ENCODE measurements at places on chromosomes 16 and 17.

GRCh38 chr17:28480799-28481571 lies 7.5 kb downstream of the SLC13A2 start:
- no peak for DNase-seq

- DNase-seq = no peak
Observed at GRCh38 chr17:67571478-67571877, 146.3 kb upstream of the NOL11 start.

DNA sequence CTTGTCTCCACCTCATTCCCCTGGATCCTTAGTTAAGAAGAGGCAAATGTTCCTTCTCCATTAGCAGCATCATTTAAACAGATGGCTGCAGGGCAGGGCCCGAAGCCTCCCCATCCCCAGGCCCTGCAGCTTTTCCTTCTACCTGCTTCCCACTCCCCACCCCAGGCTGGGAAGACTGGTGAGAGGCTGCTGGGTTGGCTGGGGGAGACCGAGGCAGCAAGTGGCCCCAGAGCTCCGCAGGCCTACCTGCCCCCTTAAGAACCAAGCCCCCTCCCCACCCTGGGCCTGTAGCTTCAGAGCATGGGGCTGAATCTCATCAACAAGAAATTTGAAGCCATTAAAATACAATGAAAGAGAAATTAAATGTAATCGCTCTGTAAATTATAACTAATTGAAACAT lies 22.1 kb upstream of the RPL38 start:
- DNase-seq = no peak

DNA sequence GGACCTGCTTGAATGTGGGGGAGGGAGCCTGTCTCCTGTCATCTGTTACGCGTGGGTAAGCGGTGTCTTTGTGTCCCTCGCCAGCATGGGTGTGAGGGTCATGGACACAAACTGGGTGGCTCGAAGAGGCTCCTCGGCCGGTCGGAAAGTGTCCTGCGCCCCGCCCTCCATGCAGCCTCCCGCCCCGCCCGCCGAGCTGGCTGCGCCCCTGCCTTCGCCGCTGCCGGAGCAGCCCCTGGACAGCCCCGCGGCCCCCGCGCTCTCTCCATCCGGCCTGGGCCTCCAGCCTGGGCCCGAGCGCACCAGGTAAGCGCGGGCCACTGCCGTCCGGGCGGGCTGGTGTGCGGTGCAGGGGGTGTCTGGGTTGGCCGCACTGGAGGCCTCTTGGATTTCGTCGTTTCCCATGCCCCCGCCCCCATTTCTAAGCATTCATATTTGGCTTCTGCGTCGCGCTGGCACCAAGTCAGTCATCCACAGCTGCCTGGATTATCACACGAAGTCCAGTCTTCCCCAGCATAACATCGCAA lies 43.8 kb downstream of the ELAC2 start:
- DNase-seq = no peak

GRCh38 chr17:75300280-75300679 lies 11.0 kb upstream of the SLC25A19 start:
- no peak for DNase-seq

DNA sequence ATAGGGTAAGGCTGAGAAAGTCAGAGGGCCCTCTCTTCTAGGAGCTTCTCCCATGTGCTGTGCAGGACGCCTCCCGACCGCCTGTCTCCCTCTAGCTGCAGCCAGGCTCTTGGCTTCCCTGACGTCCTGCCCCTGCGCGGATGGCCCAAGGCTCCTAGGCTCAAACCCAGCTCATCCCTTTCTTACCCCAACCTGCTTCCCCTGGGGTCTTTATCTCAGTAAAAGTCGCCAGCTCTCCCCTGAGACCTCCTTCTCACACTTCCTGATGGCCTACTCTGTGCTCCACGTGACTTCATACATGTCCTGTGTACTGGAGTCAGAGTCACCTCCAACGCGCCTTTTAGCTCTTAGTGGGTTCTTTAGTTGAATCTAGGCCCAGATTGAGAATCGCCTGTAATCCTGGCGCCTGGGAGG lies 1.1 kb upstream of the ZNF747 start:
- peak; percentile 76 for DNase-seq

- DNase-seq = peak; percentile 31
Observed at GRCh38 chr17:66369830-66370229, 67.4 kb downstream of the PRKCA start.

DNA sequence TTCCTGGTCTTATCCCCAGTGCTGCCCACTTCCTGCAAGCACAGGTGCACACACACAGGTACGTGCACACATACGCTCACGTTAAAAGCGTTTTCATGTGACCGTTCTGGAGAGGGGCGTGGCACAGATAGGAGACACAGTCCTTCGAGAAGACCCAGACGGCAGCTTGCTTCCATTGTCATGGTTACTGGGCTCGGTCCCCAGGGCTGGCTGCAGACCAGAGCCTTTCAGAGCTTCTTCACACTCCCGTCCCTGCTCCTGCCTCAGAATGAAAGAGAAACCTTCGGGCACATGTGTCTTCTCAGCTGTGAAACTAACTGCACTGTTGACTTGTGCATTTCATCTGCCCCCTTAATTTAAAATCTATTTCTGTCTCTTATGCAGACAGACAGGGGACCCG lies 154.2 kb downstream of the PITPNC1 start:
- DNase-seq = no peak

GRCh38 chr17:40844671-40845107 lies 22.3 kb upstream of the KRT10 start:
- DNase-seq = no peak

DNA sequence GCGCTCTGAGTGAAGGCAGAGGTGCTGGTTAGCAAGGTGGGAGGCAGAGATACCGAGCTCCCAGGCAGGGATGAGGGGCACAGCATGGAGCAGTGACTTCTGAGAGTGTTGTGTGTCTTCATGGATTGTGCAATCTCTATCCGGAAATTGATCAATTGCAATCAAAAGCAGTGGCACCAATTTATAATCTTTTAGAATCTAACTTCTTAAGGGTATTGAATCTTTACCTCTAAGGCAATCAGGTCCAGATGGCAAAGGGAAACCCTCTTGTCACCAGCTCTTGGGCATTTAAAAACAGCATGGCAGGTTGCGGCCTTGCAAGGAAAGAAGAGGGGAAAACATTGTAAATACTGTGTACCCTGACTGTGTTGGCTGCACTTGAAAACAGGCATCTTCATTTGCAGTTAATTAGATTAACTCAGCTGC lies 58.0 kb upstream of the MRTFB start:
- no peak for DNase-seq

GRCh38 chr16:88002211-88002610 lies 51.0 kb downstream of the BANP start:
- DNase-seq = no peak

DNA sequence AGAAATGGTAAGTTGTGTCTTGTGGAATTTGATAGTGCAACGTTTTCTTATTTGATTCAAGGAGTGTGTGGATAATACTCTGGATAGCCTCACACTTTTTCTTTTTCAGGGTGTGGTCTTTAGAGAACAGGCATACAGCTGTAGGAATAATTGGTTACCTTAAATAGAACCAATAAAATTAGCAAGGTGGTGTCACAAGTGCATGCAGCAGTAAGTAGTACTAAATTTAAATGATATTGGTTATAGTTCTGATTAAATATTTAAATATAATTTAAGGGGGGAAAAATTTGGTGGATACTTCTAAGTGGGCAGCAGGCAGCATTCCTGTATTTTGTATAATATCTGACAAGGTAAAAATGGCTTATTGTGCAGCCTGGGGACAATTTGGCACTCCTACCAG lies 3.7 kb downstream of the HAPSTR1 start:
- DNase-seq = no peak

GRCh38 chr16:75024182-75024581 lies 25.4 kb downstream of the ZNRF1 start:
- no peak for DNase-seq

GRCh38 chr17:58051468-58051867 lies 31.8 kb upstream of the DYNLL2 start:
- DNase-seq = no peak

DNA sequence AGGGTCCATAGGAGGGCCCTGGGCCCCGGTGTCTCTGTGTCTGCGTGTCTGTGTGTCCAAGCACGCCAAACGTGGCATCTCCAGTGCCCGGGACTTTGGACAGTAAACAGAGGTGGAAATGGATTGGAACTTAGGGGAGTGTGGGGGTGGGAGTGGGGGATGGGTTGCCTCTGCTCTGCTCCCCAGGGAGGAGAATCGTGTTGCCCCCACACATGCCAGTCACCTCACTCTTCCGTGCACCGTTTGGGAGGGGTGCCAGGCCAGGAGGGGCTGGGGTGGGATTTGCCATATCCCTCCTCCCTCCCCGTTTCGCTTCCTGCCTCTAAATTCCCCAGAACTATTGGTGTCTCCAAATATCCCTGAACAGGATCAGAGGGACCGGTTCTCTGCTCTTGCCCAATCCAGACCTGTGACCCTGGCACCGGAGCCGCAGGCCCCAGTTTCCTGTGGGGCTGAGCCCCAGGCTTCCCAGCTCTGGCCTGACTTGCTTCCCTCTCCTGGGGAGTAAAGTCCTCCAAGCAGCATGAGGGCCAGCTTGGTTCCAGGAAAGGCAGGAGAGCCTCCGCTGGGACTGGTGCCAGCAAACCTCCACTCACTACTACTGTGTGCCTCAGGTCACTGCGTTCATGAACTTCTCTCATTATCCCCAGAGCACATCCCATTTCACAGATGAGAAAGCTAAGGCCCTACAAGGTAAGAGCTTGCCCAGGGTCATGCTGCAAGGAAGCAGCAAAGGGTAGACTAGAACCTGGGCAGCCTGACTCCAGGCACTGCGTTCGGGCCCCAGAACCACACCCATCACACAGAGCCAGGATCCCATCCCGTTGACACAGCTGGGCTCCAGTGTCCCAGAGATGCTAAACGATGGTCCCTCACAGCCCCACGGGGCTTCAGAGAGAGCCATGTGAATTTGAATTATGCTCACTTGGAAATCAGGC lies at the start of gene ASGR1:
Gene ASGR1 (minus strand): TSS at position 54 of the 938 bp plus-strand sequence. CDS start 807 bp downstream, outside the sequence.
- peak; percentile 96 for DNase-seq

DNA sequence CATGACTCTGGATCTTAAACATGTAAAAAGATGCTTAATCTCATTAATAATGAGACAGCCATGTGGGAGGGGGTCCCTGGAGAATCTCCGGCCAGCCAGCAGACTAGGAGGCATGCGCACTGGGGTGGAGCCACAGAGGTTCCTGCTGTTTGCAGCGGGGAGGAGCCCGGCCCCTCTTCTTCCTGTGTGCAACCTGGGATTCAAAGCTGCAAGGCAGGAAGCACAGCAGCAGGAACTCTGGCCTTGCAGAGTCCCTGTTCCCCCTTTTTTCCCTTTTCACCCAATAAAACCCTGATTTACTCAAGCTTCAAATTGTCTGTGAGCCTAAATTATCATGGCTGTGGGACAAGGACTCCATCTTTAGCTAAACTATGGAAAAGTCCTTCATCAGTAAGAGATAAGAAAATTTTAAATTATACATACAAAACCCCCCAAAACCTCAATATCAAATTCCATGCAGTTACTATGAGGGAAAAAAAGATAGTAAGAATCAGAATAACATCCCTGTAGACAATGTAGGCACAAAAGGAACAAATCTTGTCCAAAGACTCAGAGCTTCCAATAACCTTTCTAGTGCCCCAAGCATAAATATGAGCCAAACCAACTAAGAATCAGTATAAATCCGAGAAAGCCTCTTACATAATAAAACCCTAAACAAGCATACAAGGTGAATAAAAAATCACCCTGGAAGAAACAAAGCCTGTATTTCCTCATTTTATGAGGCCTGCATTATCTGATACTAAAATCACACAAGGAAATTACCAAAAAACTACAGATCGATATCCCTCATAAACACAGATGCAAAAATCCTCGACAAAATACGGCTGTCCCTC lies 12.1 kb downstream of the CFDP1 start:
- DNase-seq = peak; percentile 73

DNA sequence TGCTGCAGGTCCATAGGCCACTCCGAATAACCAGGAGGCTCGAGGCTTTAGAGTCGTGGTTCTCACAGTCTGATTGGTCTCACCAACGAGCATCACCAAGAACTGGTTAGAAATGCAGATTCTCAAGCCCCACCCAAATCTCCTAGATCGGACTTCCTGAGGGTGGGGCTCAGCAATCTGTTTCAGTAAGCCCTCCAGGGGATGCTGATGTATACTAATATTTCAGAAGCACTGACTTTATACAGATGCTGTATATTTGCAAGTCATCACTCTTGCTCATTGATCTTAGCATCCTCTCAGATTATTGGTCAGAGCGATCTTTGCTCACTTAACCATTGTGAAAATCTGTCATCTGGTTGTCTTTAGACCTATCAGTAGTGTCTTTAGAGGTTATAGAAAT lies 4.4 kb upstream of the VAC14 start:
- no peak for DNase-seq

- no peak for DNase-seq
Observed at GRCh38 chr17:55334285-55334684, 69.5 kb downstream of the HLF start.

- no peak for DNase-seq
Observed at GRCh38 chr17:7190276-7190917, 11.2 kb upstream of the ASGR1 start.

DNA sequence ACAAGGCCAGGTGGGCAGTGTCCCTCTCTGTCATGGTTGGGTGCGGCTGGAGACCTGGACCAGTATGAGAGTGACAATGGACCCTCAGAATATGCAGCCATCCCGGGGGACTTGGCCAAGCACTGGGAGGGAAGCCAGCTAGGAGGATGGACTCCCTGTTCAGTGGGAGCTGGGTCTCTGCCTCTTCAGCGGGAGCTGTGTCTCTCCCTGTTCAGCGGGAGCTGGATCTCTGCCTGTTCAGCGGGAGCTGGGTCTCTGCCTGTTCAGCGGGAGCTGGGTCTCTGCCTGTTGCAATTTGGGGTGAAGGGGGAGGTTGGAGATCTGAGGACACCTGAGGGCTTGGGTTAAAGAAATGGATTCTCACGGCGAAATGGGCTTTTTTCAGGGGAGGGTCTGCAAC lies 3.8 kb upstream of the PRSS33 start:
- DNase-seq = no peak

DNA sequence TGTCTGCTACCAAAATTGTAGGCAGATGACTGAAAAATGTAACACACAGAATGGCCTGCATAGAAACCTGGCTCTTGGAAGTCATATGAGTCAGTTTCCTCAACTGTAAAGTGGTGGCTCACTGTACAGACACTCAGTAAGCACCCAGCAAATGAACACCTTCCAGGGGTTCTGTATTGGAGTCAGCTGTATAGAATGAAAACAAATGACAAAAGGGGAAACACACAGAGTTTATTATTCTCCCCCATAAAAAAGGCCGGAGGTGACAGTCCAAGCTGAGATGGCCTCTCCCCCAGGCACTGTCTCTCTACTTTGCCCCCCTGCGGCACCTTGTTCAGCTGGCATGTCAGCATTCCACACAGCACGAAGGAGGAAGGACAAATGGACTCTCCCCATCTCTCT lies 6.2 kb upstream of the MEOX1 start:
- peak; percentile 44 for DNase-seq

DNA sequence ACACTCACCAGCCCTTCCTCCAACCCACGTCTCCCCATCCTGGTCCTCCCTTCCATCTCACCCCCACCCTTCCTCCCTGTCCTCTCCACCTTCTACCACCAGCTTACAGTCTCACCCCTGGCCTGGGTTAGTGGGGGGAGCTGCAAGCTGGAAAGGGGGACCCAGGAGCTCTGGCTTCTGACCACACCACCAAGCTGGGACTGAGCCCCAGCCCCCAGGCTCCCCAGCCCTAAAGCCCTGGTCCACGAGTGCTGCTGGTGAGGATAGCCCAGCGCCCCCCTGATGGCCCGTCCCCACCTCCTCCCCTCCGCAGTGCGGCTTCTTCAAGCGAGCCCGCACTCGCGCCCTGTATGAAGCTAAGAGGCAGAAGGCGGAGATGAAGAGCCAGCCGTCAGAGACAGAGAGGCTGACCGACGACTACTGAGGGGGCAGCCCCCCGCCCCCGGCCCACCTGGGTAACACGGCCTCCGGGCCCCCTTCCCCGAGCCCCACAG lies 7.2 kb upstream of the PDK2 start:
- no peak for DNase-seq

- no peak for DNase-seq
Observed at GRCh38 chr16:47780213-47780875, 319.2 kb downstream of the PHKB start.

Measured in HepG2 (cell line).